SJCRH30 (cell line): ENCODE measurements at places on chromosomes 11 and 22. TPM values are rescaled to one million over a fixed set of nuclear protein-coding genes. Genes with fewer than 3 reads are reported as not detected.

DNA sequence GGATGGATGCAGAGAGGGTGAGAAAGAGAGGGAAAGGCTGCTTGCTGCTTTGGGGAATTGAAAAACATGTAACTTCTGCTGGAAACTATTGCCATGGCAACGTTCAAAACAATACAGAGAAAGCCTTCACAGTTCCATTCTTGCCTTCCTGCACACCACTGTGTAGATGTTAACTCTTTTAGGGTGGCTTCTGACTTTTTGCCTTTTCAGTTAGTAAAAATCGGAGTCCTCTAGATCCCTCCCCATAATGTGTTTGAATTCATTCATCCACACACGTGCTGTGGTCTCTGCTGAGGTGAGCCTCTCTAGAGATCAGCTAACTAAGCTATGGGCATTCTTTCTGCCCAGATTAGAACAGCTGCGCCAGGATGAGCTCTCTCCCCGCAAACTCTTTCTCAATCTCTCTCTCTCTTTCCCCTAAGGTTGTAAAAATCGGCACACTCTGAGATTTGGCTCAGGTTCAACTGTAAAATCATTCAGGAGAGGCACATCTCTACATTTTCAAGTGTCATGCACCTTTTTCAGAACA, 1178.3 kb downstream of the LRRC4C start:
- DNase-seq, result peak; percentile 15

APOBEC3B gene
- total RNA-seq, result 15.8 and 16.6 TPM in 2 replicates

DNA sequence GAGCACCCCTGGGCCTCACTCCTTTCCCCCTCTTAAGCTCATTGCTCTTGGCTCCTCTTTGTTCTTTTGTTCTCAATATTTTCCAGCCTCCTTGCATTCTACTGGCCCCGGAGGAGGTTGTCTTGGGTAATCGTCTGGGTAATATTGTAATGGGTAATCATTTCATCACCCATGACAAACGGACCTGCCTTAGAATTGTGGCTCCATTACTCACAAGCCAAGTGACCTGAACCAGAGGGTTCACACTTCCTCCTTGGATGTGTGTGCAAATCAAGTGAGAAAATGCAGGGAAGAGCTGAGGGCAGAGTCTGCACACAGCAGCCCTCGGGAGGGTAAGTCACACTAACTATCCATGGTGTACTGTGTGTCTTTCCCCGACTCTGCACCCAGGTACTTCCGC, 305.0 kb downstream of the BUD13 start:
- no peak for DNase-seq

TTLL12 gene
- total RNA-seq, result 70.3 and 76.6 TPM in 2 replicates

APOL3 gene
- 0.08 TPM in 1 of 2 replicates, not detected in the other for total RNA-seq

DNA sequence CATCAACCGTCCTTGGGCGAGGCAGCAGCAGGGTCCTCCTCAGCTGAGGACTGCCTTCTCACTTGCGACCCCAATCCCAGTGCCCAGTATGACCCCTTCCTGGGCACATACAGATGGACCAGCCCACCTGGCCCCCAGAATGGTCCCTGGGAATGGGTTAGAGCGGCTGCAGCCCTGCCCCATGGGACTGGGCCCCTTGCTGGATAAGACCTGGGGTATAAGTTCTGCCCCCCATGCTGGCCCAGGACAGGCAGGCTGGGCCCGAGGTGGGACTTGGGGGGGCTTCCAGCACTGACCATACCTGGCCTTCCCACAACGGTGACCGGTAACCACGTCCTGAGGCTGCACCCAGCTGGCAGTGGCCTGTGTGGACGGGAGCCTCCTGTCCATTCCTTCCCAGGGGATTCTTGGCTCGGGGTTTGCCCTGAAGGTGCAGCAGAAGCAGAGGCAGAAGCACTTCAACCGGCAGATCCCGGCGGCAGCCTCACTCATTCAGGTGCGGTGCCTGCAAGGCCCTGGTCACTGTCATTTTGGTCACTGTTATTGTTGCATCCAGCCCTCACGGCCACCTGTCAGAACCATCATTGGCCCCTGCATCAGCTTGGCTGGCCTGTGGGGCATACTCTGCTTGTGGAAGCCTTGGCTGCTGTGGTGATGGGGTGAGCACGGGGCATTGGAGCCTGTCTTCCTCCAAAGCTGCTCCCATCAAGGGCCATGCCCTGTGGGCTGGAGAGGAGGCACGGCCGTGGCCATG, 114.8 kb downstream of the KCNQ1OT1 start:
- DNase-seq, result no peak

GRCh38 chr11:91922846-91923245, 301.8 kb upstream of the FAT3 start:
- DNase-seq, result no peak

DNA sequence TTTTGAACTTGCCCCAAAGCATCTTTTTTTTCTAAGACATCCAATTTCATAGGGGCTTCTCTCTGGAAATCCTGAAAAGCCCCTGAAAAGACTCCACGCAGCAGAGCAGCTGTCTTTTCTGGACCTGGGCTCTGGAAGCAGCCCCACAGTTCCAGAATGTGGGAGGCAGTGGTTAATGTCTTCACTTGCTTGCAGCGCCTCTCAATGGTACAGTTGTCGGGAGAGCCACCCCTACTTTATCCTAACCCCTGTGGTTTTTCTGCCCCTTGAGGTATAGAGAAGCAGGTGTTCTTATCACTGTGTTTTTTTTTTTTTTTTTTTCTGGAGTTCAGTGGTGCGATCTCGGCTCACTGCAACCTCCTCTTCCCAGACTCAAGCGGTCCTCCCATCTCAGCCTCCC, 83.4 kb upstream of the SORL1-AS1 start:
- no peak for DNase-seq

NLRP14 gene
- total RNA-seq, result not detected in 2 replicates
